ENCODE measurements at places on chromosomes 6 and 20. TPM values are rescaled to one million over a fixed set of nuclear protein-coding genes. Genes with fewer than 3 reads are reported as not detected.

The OOEP gene
- total RNA-seq: not detected

DNA sequence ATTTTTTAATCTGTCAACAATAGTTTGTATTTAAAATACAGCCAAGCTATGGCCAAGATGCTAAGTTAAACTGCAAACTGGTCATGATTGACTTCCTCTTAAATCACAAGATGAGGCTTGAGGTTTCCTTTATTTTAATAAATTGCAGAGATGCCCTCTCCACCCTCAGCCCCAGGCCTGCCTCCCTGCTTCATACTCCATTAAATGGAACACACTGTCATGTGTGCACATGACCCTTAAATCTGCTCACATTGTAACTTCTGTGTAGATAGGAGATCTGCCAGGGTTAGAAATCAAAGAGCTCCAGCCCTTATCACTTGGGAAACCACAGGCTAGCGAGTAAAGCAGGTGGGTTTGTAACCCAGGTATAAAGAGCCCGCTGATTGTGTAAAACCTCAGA is 20.8 kb downstream of the DUSP22 start:
- DNase-seq: no peak

The OPN5 gene
- total RNA-seq: not detected

The TCF21 gene
- total RNA-seq: 0.46 TPM

- no peak for DNase-seq
Measured at GRCh38 chr6:142222022-142222421, 75.0 kb downstream of the VTA1 start.

GRCh38 chr6:125529061-125529460 is 220.4 kb upstream of the HEY2 start:
- no peak for DNase-seq

- DNase-seq: no peak
Measured at GRCh38 chr20:20719411-20719810, 7.0 kb upstream of the RALGAPA2 start.

DNA sequence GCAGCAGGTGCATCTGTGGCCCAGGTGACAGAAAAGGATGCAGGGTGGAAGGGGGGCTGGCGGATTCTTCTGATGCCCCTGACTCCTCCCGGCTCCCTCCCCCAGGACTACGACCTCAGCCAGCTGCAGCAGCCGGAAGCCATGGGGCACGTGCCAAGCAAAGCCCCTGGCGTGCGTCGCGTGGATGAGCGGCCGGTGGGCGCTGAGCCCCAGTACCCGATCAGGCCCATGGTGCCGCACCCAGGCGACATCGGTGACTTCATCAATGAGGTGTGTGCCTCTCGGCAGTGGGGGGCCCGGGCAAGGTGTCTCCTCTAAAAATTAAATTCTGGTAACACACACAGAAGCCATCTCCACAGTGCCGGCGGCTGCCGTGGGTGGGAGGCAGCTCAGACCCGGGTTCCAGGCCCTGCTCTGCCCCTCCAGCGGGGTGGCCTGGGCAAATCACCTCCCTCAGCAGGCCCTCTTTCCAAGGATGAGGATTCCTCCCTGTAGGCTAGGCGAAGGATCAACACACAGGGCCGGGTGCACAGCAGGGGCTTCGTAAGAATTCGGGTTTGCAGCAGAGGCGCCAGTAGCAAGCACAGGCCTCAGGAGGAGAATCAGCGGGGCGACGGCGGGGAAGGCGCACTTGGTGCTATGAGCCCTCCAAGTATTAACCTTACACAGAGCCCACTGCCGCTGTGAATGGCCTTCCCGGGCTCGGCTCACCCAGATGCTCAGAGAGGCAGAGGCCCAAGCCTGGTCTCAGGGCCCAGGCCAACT is 131.5 kb downstream of the TAF4 start:
- no peak for DNase-seq

DNA sequence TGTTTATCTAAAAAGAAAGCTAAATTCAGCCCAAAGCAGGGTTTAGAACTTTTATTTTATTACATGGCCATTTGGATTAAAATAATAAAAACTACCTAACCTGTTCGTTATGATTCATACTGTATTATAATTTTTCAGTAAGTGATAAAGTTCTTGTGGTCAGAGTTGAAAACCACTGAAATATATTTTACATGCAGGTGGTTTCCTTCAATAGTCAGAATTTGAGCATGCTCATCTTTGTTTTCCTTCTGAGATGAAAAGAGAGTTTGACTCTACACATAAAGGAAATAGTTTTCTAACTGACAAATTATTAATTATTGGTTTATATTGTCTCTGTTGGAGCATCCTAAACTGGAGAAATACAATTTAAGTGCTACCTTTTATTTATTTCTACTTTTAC is 114.0 kb upstream of the FKBP1C start:
- DNase-seq: no peak

GRCh38 chr6:121791396-121792315 is 356.2 kb downstream of the GJA1 start:
- DNase-seq: no peak

- DNase-seq: no peak
Measured at GRCh38 chr6:166446146-166446545, 63.4 kb upstream of the MPC1 start.
